ENCODE measurements at places on chromosomes 3 and 15.

GRCh38 chr3:66488492-66488891, 12.3 kb downstream of the LRIG1 start:
- no peak for DNase-seq

- no peak for DNase-seq
Observed at GRCh38 chr3:192122832-192123594, 604.3 kb downstream of the FGF12 start.

DNA sequence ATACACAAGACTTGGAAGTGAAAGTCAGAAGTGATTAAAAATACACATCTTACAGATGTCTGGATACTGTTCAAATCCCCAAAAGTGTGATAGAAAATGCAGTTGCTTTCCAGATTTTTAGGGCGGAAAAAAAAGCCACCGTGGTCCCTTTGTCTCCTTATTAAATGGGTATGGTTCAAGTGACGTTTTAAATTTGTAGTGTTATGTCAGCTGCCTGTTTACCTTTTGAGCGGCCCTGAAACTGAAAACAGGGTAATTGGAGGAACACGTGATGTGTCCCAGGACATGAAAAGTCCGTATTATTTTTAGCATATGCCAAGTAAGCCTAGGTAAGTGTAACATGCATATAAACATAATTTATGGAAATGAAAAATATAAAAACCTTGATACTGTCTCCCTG, 109.0 kb upstream of the PDZRN3 start:
- DNase-seq = no peak

- no peak for DNase-seq
Observed at GRCh38 chr3:140265302-140265701, 330.3 kb downstream of the CLSTN2 start.

- DNase-seq = peak; percentile 100
Observed at GRCh38 chr3:51941798-51942602, at the start of the genes PARP3 and RRP9. Gene PARP3, plus strand, starts transcription at chr3:51942363. Its CDS starts 993 bp downstream, at chr3:51943356. Gene RRP9, minus strand, starts transcription at chr3:51941904. Its CDS starts 37 bp downstream, at chr3:51941867.

DNA sequence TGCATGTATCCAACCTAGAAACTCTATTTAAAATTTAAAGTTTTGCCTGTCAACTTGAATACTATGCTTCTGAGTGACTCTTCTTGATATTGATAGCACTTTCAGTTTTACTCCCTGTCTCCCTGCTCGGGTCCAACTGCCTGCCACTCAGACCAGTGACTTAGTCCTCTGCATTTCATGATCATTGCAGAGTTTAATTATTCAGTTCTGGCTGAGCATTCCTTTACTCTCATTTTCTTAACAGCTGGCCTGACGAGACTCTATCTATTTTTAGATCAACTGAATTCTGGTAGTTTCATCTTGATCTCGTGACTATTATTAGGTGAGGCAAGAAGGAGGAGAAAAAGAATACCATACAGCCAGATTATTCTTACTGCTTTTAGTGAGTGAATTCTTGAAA, 617.4 kb downstream of the SI start:
- DNase-seq = no peak

DNA sequence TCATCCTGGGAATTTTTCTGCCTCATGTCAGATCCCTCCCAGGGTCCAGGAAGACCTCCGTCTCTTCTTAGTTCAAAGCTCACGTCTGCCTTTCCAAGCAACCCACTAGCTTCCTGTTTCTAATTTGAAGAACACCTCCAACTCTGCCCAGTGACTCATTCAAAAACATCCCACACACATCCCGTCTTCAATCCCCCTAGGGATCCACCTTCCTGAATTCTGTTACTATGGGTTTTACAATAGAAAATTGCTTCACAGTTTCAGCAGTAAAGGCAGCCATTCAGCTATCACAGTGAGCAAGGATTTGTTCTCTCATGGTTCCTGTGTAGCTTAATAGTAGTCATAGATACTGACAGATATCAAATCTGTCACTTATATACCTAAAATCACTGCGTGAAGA, 308.3 kb upstream of the CCDC54 start:
- no peak for DNase-seq

- DNase-seq = no peak
Observed at GRCh38 chr15:31172606-31173005, 71.1 kb upstream of the TRPM1 start.

DNA sequence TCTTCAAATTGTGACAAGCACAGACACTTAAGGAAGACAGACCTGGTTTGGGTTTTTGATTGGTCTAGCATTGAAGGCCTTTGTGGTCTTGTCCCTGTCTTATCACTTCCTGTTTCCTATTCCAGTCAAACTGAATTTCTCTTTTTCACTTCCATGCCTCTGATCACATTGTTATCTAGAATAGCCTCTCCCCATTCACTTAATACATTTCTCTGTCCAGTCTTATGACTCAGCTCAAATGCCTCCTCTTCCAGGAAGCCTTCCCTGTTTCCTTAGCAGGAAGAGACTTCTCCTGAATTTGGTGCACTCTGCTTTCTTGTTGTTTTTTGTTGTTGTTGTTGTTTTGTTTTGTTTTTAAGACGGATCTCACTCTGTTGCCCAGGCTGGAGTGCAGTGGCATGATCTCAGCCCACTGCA, 45.5 kb downstream of the LIMD1 start:
- no peak for DNase-seq
